ENCODE measurements at places on chromosomes 2 and 18.
A peak's percentile ranks its signal among the peaks of the same experiment; 100 is the strongest.

- DNase-seq = peak; percentile 79
Observed at GRCh38 chr18:9417073-9417851, 58.1 kb upstream of the RALBP1 start.

- DNase-seq = no peak
Observed at GRCh38 chr2:158969162-158969714, 798 bp downstream of the TANC1 start.

DNA sequence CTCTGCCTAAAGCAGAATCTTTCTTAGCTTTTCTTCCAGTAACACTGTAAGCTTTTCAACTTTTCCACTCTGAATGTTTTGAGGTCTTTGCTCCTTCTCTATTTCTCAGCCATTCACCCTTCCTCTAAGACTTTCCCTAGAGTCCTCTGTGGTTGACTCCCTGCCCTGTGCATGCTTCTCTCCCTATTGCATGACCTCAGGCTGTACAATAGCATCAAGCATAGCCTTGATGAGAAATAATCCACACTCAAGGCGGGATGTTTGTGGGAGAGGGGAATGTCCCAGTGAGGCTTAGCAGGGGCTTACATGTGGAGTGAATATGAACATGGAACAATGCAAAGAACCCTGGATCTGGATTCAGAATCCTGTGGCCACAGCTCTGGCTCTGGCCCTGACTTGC lies 48.4 kb upstream of the IGFBP5 start:
- no peak for DNase-seq

- DNase-seq = no peak
Observed at GRCh38 chr2:210389856-210390255, 74.9 kb upstream of the MYL1 start.

DNA sequence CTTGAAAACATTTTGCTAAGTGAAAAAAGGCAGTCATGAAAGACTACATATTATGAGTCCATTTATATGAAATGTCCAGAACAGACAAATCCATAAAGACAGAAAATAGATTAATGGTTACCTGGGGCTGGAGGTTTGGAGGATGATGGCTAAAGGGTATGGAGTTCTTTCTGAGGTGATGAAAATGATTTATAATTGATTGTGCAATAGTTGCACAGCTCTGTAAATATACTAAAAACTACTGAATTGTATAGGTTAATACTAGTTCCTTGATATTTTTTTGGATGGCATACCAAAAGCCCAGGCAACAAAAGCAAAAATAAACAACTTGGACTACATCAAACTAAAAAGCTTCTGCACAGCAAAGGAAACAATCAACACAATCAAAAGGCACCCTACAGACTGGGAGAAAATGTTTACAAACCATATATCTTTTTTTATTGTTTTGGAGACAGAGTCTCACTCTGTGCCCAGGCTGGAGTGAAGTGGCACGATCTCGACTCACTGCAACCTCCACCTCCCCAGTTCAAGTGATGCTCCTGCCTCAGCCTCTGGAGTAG lies 21.5 kb downstream of the SOS1 start:
- DNase-seq = no peak

DNA sequence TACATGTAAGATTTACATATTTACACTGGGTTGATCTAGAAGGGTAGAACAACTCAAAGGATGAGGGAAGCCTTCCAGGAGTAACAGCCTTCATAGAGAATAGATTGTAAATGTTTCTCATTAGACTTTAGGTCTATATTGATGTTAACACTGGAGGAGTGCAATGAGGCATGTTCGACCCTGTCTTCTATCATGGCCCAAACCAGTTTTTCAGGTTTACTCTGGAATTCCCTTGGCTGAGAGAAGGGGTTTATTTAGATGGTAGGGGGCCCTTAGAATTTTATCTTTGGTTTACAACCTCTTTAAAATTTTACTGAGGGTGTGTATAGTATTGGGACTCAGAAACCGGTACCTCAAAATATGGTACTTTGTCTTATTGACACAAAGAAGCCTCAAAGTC lies 634.9 kb upstream of the PIK3C3 start:
- DNase-seq = no peak

- no peak for DNase-seq
Observed at GRCh38 chr2:30680121-30680520, 127.1 kb downstream of the CAPN13 start.

DNA sequence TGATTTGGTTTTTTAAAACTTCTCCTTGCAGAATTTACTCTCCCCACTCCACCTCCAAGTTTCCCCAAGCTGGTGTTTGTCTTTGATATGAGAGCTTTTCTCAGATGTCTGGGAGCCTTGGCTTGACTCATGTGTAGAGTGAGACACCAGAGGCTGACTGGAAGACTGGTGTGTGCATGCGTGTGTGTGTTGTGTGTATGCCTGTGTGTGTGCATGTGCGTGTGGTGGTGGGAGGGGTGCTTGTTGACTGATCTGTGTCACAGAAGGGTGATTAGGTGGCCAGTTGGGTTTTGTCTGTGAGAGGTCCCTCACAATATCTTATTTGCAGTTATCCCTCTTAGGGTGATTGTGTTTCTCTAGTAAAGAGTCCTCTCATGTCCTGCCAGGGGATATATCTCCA lies 50.5 kb upstream of the HPCAL1 start:
- DNase-seq = no peak

DNA sequence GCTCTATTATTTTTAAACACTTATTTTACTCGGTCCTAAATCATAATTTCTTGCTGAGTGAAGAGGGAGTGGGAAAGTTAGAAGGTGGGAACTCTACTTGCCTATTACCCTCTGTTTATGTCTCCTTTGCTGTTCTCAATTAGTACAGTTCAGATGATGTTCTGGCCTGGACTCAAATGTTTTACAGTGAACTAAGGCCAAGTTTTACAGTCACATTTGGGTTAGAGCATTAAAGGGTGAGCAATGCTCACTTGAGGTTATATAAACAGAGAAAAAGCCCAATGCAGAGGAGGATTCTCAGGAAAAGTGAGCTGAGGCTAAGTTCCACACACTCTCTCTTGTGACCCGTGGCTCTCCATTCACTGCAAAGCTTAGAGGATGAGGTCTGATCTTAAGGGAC lies 52.4 kb downstream of the ITSN2 start:
- DNase-seq = no peak

- no peak for DNase-seq
Observed at GRCh38 chr2:203900253-203900652, 32.7 kb downstream of the CTLA4 start.

DNA sequence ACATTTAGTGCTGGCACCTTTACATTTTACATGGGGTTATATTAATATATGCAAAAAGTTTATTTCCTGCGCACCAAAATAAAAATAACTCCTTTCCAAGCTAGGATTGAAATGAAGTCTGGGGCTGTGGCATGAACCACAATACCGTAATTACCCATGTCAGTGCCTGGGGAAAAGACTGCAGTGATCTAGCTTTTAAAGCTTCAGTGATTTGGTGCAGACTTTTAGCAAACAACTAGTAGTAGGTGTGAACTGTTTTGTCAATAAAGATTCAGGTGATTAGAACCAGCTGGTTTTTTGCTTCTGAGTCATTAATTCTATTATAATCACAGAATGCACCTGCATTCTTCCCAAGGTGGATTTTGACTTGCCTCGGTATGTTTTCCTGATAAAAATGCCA lies 21.2 kb downstream of the EFEMP1 start:
- DNase-seq = no peak

DNA sequence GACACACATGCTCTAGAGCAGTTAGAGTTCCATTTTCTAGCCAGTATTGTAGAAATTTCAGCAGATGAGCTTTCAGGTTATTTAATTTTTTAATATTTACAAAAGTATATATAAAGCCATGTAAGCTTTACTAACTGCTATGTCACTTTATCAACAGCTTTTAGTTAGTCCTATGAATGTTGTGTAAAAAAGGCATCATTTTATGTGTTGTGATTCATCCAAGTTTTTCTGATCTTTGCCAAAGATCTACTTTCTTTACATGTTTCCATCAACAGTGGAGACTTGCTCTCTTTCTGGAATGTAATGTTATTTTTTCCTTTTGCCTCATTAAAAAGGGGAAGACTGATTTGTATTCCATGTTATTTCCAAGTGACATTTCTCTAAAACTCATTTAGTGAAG lies 125.2 kb upstream of the TFPI start:
- DNase-seq = no peak
